ENCODE measurements at places on chromosomes 12 and 14.

- DNase-seq, result no peak
These were observed 215.0 kb downstream of the KIF26A start for GRCh38 chr14:104353221-104353920.

DNA sequence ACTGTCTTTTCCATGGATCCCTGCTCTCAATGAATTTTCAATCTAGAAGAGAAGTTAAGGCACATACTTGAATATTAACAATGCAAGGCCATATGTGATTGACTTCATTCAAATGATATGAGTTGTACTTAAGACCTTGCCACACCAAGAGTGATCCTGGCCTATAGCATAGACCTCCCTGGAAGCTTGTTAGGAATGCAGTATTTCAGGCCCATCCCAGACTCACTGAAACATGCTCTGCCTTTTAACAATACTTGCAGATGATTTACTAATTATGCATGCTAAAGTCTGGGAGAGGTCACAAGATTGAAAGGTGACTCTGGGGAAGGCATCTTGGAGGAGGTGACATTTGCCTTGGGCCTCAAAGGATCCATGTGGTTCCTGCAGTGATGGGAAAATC, 43.2 kb downstream of the RFX4 start:
- DNase-seq, result no peak

DNA sequence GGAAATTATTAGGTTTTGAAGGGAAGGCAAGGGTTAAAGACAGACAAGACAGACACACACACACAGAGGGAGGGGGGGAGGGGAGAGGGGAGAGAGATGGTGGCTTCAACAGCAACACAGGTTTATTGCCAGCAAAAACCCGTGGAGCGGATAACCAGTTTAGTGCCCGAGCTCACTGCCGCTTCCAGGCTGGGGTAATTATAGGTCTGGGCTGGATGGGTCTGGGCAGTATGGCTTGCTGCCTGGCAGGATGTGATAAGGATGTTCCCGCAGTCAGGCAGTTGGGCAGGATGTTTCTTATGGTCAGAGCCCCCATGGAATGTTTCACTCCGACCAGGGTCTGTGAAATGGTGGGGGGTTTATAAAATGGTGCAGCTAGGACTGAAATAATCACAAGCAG, 4.4 kb upstream of the TDRD9 start:
- no peak for DNase-seq

DNA sequence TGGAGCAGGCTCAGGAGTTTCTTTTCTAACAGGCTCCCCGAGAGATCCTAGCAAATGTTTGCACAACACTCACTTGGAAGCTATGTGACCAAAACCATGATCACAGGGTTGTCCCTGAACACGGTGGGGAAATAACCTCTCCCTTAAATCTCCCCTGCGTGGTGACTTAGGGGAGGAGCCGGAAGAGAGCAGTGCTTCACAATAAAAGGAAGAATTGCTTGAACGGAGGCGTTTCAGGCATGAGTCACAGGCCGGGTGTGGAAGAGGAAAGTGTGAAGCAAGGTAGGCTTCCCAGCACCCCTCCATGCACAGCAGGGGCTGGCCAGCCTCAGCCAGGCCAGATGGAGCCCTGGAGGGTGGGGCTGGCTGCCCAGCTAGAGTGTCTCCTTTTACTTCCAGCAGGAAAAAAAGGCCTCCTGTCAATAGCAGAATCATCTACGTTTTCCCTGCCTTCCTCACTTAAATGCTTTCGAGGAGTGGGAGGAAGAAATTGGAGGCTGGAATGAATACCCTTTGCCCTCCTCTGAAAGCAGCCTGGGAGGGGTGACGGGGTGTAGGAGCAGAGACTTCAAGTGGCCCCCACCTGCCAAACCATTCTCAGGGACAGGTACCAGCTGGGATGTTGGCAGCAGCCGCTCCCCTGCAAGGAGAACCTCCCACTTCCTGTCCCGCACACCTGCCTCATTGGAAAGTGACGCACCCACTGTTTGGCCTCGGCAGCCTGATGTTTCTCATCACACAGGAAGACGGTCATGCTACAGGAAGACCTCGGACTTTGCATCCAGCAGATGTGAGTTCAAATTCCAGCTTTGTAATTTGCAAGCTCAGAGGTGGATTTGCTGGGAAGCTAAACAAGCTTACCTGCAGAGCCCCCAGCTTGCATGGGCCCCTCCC, 30.1 kb upstream of the PPP2R5C start:
- peak; percentile 76 for DNase-seq

- DNase-seq, result peak; percentile 80
These were observed 1.1 kb upstream of the NAB2 start for GRCh38 chr12:57087691-57088353.

GRCh38 chr12:77625441-77625840, 205.3 kb upstream of the NAV3 start:
- DNase-seq, result no peak

DNA sequence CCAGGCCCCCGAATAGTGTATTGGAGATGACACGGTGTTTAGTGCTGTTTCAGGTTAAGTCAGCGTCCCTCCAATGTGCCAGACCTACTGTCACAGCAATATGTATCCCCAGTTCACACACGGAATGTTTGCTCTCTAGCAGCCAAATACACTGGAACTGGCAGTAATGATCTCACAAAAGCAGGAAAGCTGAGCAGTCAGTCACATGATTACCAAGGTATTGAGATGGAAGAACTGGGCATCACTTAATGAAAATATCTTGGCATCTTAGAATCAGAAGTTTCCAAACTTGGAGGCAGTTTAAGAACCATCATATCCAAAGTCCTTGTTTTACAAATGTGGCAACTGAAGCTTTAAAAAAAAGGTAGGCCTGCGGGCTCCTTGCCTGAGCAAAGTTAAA, 23.3 kb downstream of the NINJ2 start:
- no peak for DNase-seq

GRCh38 chr12:120071493-120072020, 45.0 kb downstream of the RAB35 start:
- no peak for DNase-seq

DNA sequence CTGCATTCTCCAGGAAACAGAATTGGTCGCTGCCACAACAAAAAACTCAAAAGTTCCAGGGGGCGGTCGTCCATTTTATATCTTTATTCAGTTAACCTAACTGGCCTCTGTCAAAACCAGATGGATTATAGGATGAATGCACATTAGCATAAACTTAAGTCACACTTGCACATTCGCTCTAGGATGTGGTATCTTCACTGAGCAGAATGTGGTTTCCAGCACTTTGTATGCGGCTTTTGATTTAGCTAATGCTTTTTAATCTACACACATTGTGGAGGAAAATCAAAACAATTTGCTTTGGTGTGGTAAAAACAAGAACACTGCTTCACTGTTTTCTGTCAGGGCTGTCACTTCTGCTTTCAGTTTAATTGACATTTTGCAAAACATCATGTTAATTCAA, 4.5 kb downstream of the TAS2R50 start:
- DNase-seq, result no peak

DNA sequence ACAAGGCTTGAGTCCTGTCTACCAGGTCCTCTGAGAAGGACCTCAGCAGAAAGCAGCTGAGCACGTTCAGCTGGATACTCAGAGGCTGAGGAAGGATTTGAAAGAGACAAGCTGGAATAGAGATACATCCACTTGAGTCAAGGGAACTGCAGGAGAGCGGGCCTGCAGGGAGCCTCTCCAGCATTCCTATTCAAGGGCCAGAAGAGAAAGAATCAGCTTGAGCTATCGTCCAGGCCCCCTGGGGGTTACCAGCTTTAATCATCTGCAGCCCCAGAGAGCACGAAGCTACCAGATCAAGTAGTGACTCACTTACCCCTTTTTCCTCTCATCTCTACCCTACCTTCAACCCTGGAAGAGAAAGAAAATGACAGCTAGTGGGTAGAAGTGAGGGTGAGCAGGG, 80.9 kb downstream of the NDUFA12 start:
- DNase-seq, result no peak

GRCh38 chr12:67077617-67078016, 191.5 kb upstream of the CAND1 start:
- DNase-seq, result no peak

- DNase-seq, result no peak
These were observed 12.8 kb downstream of the ZFYVE1 start for GRCh38 chr14:73014105-73014504.

- DNase-seq, result no peak
These were observed 44.2 kb downstream of the TTC8 start for GRCh38 chr14:88868558-88869159.

DNA sequence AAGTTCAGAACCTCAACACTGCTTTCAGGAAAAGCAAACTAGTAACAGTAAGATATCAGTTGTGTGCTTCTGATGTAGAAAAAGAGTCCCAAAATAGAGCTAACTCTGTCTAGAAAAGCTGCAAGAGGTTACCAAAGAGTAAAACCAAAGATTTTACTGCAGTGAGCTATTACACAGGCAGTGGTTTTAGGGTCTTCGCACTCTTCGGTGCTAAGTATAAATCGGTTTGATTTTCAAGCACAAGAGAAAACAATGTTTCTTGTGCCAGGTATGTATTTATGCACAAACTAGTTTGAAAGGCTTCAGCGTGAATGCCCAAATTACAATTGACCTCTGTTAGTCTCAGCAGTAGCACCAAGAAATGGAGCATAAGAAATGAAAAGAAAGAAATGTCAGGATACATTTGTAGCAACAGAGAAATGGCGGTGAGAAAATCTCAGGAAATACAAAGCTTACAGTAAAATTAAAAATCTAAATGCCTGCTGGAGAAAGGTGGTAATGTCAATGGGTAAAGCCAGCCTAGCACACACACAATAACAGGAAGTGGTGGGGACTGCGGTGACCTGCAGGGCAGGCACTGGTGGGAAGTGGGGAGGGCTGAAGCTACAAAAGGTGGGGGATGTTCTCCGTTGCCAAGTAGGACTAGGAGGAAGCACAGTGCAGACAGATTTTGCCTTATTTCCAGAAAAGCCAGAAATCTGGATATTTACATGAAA, 18.0 kb upstream of the DYRK2 start:
- peak; percentile 38 for DNase-seq

- DNase-seq, result no peak
These were observed 237.7 kb downstream of the TRHDE start for GRCh38 chr12:72509891-72510290.

DNA sequence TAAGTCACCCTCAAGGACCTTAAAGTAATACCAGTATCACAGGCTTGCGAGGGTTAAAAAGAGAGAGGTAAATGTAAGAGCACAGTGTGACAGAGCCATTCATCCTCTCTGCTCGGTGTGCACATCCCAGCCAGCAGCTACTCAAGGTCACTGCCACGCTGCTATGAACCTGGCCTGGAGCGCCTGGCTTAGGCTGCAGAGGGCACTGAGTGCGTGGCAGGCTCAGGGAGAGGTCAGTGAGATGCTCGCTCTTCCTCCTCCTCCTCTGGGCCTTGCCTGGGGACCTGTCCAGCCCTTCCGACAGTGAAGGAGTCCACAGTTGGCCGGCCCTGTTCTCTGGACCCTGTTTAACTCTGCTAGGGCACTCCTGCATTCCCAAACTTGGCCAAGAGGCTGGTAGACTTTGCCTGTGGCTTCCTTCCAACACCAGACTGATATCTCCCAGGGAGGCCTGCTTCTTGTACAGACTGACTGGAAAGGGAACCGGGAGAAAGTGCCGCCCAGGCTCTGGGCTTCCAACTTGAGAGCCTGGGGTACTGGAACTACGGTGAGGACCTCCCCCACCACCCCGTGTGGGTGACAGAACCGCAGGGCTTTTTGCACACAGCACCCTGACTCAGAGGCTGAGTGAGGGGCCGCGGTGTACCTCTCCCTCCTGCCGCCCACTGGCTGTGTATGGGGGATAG, 62.6 kb upstream of the CORO1C start:
- DNase-seq, result no peak
